ENCODE measurements at places on chromosomes 11 and 22. TPM values are rescaled to one million over a fixed set of nuclear protein-coding genes. Genes with fewer than 3 reads are reported as not detected.

The OR52N4 gene
- 2.4 TPM for total RNA-seq

The HEPACAM gene
- total RNA-seq: not detected

The OR51E2 gene
- not detected for total RNA-seq

- DNase-seq: no peak
Measured at GRCh38 chr22:36937319-36938027, 24.0 kb downstream of the CSF2RB start.

DNA sequence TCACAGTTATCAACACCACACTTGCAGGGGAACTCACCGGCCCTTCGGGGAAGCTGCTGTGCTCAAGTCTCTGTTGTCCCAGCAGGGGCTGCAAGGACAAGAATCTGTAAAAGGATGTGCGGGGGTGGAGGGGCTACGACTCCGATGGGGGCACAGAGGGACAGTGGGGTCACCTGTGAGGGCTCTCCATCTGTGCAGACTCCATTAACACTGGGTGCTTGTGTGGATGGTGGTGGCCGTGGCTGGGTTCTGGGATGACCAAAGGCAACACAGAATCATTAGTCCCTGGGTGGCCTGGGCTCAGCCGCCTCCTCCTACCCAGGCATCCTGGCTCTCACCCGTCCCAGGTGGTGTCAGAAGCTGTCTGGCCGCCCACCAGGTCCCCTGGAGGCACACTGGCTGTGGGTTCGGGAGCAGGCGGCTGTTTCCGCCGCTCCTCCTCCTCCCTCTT is 10.2 kb upstream of the RBM4B start:
- no peak for DNase-seq

GRCh38 chr11:130087294-130087926 is 17.7 kb downstream of the APLP2 start:
- no peak for DNase-seq

- DNase-seq: no peak
Measured at GRCh38 chr22:47195484-47196165, 433.2 kb downstream of the TBC1D22A start.

DNA sequence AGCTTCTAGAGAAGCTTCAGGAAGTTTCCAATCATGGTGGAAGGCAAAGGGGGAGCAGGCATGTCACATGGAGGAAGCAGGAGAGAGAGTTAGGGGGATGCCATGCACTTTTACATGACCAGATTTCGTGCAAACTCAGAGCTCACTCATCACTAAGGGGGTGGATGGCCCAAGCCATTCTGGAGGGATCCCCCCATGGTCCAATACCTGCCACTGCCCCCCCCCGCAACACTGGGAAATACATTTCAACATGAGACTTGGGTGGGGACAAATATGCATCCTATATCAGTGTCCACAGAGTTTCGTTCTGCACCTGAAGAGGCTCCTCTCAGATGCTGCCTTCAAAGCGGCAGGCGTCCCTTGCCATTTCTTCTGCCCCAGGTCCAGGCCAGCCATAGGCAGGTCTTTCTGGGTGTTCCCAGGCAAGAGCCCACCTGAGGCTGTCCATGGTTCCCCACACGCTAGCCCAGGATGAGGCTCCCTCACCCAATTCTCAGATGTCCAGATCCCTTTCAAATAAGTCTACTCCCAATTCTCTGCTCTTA is 1344.3 kb downstream of the TBC1D22A start:
- no peak for DNase-seq

- no peak for DNase-seq
Measured at GRCh38 chr11:135074397-135074998, 662.5 kb upstream of the B3GAT1 start.

- no peak for DNase-seq
Measured at GRCh38 chr11:35344681-35345574, 74.4 kb downstream of the SLC1A2 start.
